ENCODE measurements at places on chromosomes 6 and 20.

GRCh38 chr6:158255989-158256601, 56.2 kb upstream of the TULP4 start:
- no peak for DNase-seq

DNA sequence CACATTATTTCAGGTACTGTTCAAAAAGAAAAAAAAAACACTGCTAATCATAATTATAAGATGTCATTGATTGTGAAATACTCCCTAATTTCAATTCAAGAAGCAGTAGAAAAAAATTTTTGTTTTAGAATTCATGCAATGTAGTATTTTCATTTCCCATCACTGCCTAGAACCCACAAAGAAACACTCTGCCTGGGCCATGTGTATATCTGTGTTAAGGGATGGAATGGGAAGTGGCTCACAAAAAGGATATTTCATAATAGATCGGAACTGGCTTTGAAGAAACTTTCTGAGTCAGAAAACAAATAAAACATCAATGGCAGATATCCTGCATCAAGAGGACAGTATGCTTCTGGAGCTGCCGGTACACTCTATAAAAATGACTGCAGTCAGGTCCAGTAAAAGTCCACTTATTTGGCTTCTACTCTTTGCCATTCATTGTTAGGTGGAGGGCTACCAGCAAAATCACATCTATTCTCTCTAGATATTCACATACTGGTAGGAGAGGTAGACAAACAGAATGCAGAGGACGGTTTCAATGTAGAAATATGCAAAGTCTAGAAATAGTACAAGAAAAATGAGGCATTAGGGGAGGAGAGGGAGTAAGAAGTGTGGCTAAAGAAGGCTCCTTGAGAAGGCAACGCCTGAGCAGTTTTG, 135.0 kb upstream of the TNFAIP3 start:
- peak; percentile 54 for DNase-seq

DNA sequence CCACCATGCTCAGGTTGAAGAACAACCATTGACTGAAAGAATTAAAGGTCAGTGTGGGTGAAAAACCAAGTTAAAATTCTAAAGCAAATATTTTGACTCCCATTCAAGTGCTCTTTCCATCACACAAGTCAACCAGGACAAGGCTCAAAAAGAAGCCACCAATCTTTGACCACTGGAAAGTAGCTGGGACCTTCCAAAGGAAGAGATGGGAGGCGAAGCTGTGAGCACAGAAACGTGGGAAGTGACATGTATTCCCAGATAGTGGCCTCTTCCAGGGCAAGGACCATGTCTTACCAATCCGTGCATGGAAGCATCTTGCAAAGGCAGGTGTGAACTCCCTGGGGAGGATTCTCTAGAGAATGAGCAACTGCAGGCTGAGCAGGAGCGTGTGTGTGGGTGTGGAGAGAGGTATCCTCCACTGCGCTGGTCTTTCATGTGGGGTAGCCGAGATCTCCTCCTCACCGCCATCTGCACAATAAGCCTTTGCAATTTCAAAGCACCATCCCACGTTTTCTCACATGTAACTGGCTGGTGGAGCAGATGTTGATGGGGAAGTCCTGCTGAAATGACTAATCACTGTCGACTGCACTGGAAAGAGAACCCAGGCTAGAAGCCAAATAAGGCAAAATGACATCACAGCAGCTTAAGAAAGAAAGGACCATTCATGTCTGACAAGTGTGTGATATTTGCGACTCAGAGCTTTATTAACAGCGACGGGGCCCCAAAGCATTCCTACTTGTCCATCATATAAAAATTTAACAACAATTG, 189.4 kb upstream of the RREB1 start:
- peak; percentile 53 for DNase-seq

- no peak for DNase-seq
These were observed 2.7 kb downstream of the MOCS1 start for GRCh38 chr6:39931607-39932006.

DNA sequence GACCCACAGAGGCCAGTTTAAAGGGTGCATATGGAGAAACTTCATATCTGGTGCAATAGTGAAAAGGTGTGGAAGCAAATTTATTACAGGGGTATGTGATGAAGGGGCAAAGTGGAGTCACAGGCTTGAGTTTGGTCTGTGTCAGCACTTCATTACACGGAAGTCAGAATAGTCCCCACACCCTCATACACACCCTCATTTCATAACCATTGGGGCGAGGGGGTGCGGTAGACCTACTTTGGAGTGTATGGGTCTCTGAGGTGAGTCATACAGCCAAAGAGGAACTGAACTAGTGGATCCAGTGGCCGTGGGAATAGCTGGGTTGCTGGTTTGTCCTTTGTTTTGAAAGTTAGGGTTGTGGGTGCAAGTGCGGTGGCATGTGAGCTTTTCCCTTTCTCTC, 3.3 kb downstream of the TM9SF4 start:
- no peak for DNase-seq

DNA sequence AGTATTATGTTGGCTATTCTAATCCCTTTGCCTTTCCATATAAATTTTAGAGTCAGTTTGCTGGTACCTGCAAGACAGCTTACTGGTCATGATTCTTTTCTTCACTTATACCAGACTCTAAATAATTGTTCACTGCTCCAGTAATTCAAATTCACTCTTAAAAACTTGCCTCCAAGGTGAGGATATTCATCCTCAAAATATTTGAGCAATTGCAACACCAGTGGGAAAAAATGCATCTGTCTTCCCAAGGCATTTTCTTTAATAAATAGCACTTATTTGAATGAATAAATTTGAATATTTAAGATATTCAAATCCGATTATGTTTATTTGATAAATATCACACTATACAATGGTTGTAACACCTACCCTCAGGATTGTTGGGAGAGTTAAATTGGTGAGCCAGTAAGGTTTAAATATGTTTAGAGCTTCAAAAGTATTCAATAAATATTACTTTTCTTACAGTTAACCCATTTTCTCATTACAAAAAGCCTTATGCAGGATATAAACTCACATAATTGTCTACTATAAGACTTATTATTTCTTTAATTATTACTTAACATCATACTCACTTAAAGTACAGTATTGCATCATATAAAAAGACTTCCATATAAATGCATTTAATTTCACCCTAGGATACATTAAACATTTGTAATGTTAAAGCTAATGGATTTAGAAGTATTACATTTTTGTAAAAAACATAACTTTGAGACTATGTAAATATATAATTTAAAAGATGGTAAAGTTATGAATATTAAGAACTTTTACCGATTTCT, 285.6 kb downstream of the SAMD5 start:
- no peak for DNase-seq

GRCh38 chr20:62795023-62795761, 1.1 kb upstream of the MRGBP start:
- no peak for DNase-seq

GRCh38 chr6:166707045-166707444, 80.0 kb upstream of the RPS6KA2 start:
- DNase-seq: no peak

GRCh38 chr20:55242853-55243252, 762.5 kb downstream of the CBLN4 start:
- DNase-seq: no peak

- peak; percentile 42 for DNase-seq
These were observed 81.9 kb upstream of the CCDC28A start for GRCh38 chr6:138691595-138692057.

DNA sequence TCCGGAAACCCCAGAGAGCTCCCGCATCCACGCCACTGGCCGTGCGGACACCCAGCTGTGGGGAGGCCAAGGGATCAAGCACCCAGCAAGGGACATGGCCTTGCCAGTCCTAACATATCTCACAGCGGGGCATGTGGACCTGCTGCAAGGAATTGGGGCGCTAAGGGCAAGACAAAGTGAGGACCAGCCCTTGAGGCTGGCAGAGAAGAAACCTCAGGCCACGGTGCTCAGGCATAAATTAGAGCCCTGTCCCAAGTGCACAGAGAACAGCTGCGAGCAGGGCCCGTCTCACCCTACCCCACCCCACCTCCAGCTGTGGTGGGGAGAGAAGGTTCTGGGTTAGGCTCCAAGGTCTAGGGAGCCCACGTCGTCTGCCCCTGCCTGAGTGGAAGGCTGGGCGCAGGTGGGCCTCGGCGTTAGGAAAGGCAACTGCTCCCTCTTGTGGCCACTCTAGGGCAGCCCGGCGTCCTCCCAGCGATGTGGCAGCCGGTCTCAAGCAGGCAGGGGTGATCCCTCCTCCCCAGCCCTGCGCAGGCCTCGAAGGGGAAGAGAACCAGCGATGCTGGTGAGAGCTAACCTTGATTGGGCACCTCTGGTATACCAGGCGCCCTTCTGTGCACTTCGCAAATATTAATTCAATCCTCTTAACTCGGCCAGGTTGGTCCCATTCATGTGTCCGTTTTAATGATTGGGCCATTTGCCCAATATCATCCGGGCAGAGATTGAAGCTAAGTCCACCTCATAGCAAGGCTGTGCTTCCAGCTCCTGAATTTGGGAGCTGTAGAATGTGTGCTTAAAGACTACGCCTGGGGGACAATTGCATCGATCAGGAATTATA, 235.8 kb downstream of the NFATC2 start:
- no peak for DNase-seq

DNA sequence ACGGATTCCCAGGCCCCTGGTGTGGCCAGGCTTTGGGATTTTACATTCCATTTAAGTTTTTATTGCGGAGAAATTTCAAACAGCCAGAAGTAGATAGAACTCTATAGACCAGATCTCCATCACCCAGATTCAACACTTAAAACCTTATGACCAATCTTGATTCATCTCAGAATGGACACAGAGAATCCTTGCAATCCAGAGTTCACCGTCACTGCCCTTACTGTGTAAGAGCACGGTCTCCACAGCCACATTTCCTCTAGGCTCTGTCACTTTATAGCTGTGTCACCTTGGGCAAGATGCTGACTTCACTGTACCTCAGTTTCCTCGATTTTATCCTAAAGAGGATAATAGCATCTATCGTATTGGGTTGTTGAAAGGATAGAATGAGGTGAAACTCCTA, 979 bp downstream of the ZNF133 start:
- DNase-seq: no peak

GRCh38 chr6:33856031-33856590, 52.3 kb upstream of the MLN start:
- DNase-seq: no peak

DNA sequence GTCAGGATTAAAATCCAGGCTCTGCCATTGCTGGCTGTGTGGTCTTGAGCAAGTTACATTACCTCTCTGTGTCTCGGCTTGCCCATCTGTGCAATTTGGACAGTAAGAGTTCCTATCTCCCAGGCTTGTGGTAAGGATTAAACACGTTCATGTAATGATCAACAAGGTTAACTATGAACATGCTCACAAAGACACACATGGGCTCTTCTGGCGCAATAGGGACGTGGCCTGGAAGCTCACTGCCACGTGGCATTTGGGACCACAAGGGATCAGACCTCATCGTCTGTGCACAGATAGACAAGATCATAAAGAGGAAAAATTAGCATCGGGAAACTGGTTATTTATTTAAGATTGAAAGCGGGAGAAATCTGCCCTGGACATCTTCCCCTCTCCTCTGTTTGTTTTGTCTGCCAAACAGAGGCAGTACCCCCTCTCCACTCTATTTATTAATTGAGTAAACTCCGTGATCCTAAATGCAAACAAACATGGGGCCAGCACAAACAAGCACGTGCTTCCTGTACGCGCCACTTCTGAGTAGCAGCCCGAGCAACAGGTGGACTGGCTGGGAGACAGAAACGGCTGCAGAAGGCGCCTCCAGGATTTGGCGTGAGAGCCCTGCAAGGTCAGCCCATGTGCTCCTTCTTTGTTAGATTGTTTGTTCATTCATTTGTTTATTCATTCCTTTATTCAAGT, 95.0 kb downstream of the CDH26 start:
- no peak for DNase-seq

GRCh38 chr6:34671801-34672656, 24.5 kb downstream of the ILRUN start:
- peak; percentile 53 for DNase-seq

DNA sequence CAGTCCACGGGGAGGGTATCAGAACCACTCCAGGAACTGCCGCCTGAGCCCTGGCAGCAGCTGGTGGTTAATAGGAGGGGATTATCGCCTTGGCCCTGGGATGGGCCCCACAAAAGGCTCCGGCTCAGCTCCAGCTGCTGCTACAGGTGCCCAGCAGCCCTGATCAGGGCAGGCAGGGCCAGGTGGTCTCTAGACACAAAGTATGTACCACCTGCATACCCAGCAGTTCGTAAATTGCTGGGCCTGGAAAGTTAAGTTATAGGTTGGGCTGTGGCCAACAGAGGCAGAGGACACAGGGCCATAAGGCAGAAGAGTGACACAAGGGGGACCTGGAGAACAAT, 35.1 kb downstream of the RRBP1 start:
- no peak for DNase-seq

GRCh38 chr20:40955326-40955725, 73.3 kb upstream of the TOP1 start:
- DNase-seq: no peak

GRCh38 chr6:24659561-24659960, 7.1 kb downstream of the TDP2 start:
- DNase-seq: no peak

DNA sequence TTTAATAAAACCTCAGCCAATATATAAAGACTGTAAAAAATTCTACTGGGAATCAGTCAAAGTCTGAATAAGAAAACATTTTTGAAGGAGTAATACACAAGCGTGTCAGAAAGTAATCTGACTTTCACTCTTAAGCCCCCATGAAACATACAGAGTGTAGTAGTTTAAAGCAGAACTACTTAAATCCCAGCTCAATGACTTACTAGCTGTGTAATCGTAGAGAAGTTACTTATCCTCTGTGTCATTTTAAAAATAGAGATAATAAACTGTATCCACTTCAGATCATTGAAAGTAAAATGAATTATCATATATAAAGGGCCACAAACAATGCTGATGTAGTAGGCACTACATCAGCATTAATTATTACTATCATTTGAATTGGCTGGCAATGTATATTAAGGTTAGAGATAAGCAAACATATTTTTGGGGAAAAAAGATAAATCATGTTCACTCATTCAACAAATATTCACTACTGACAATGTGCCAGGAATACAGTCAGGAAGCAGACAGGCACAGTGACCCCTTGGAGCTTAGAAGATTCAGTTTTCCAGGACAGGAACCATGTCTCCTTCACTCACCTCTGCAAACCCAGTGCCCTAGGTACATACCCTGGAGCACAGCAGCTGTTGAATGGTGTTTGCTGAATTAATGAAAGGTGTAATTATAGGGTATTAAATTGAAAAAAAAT, 14.4 kb downstream of the REPS1 start:
- DNase-seq: no peak

All from stromal cell of bone marrow (primary cell).